ENCODE measurements at places on chromosomes 12 and 14.

GRCh38 chr12:34219046-34219770 is 196.9 kb downstream of the ALG10 start:
- no peak for DNase-seq

DNA sequence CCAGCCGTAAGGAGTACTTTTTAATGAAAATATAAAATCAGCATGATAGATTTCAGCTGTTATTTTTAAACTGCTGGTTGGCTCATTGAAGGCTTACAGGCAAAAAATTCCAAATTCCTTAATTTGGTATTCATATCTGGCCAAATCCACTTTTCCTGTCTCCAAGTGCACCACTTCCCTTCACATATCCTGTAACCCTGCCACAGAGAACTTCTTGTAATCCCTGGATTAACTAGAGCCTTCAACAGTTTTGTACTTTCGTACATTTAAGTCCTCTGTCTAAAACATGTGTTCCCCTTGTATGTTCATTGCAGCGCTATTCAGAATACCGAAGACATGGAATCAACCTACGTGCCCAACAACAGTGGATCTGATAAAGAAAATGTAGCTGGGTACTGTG is 9.6 kb downstream of the PUS7L start:
- DNase-seq = no peak

GRCh38 chr14:24051176-24051788 is 527 bp upstream of the CARMIL3 start:
- DNase-seq = no peak

- peak; percentile 2 for DNase-seq
These were observed 217.2 kb upstream of the BMP4 start for GRCh38 chr14:54173802-54174201.

DNA sequence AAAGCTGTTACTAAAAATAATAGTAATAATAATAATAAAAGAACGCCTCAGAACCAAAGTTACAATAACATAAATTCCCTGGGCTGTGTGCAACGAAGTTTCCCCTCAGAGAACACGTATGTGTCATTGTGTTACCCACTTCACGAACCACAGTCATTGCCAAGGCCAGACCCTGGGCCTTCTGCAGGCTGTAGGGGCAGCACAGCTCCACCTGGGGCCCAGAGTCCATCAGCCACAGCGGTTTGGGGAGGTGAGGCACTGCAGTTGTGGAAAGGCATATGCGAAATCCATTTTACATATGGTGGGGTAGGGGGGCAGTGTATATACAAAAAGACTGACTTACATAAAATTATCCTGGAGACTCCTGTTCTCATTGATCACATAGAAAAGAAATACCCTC is 56.1 kb downstream of the ESR2 start:
- DNase-seq = no peak

- DNase-seq = no peak
These were observed 62.2 kb downstream of the NRXN3 start for GRCh38 chr14:78232231-78233000.

DNA sequence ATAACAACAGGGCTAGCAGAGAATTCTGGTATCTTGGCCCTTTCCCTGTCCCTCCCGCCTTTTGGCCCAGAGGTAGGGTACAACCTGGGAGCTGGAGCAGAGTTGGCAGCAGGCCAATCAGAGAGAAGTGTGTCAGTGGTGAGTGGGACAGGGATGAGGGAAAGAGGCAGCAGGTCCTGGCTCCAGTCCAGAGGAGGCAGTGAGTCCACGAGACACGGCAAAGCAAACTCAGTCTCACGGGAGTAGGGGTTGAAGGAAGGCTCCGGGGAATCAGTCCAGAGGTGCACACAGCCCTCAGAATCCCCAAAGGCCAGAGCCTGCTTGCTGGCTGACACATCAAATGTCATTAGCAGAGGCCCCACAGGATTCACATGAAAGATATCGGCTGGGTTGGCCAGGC is 7.3 kb downstream of the PAN2 start:
- no peak for DNase-seq

- no peak for DNase-seq
These were observed 16.8 kb upstream of the MGP start for GRCh38 chr12:14902465-14902864.

DNA sequence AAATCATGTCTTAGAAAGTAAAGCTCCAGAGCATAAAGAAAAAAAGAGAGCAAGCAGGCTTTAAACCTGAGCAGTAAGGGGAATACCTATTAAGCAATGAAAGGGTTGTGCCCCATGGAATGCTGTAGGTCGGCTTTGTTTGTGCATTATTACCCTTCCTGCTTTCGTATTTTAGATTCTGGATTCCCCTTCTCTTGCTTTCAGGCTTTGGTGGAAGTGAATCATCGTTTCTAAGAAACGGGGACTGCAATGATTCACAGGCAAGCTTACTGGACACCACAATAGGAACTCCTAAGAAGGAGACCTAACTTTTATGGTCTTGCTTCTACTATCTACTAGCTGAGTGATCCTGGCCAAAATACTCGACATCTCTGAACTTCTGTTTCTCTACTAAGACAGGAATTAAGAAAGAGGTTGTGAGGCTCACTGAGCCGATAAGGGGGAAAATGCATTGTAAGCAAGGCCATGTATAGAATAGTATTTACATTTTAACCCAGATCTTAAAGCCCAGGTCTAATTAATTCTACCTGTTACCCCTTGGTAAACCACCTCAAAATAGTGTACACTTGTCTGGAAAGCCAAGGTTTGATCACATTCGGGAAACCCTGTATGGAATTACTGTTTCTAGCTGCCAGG is 1.2 kb upstream of the BMAL2 start:
- DNase-seq = peak; percentile 92

GRCh38 chr12:5276327-5276880 is 155.5 kb upstream of the NTF3 start:
- no peak for DNase-seq

DNA sequence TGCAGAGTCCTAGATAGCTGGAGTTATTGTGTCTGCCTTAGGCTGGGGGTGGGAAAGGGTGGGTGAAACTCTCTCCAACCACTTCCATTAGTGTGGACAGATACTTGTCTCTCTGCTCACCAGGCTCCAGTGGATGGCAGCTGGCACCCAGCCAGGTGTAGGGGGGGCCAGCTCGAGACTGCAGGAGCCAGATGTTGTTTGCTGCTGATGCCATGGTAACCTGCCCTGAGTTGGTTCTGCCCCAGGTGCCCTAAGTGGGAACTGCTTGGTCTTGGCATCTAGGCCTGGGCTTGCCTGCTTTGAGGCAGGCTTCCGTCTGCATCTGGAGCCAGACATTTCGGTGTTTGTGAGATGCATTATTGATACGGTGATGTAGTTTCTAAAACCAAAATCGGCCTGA is 82.2 kb downstream of the ADCK1 start:
- no peak for DNase-seq

GRCh38 chr12:113478351-113479011 is 6.8 kb upstream of the LHX5 start:
- no peak for DNase-seq

GRCh38 chr14:46256381-46256780 is 395.2 kb downstream of the RPL10L start:
- no peak for DNase-seq

- DNase-seq = no peak
These were observed 46.3 kb upstream of the PTGDR start for GRCh38 chr14:52220924-52221811.

- DNase-seq = no peak
These were observed 58.9 kb downstream of the DHRS2 start for GRCh38 chr14:23694949-23695663.

- no peak for DNase-seq
These were observed 164 bp downstream of the KIF21A start for GRCh38 chr12:39442831-39443080.

DNA sequence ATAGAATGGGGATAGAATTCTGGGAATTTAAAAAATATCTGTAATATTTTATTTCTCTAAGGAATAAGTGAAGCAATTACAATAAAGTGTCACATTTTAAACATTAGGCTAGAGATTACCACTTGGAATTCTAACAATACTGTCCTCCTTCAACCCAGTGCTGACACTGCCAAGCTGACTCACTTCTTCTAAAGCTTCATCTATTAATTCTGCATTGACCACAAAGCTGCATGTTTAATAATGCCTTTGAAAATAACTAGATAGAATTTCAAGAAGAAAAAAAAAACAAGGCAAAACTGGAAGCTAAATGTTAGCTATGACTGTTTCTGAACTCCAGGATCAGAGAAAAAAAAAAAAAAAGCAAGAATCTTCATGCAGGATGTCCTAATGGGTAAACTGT is 970.7 kb upstream of the FBXO33 start:
- no peak for DNase-seq

DNA sequence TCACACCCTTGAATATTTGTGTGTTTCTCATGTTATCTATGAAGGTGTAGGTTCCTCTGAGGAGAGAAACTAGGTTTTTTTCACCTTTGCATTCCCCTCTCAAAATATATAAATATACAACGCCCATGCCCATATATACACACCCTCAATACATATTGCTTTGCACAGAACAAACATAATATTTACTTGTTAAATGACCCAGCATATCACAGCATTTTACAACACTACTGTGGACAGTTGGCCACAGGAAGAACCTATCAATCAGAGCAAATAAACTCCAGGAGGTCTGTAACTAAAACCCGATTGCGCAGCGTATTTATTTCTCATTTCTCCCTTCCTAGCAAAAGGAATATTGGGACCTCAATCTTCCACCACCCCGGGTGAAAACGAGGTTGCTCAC is 196.0 kb downstream of the SLC5A8 start:
- no peak for DNase-seq

DNA sequence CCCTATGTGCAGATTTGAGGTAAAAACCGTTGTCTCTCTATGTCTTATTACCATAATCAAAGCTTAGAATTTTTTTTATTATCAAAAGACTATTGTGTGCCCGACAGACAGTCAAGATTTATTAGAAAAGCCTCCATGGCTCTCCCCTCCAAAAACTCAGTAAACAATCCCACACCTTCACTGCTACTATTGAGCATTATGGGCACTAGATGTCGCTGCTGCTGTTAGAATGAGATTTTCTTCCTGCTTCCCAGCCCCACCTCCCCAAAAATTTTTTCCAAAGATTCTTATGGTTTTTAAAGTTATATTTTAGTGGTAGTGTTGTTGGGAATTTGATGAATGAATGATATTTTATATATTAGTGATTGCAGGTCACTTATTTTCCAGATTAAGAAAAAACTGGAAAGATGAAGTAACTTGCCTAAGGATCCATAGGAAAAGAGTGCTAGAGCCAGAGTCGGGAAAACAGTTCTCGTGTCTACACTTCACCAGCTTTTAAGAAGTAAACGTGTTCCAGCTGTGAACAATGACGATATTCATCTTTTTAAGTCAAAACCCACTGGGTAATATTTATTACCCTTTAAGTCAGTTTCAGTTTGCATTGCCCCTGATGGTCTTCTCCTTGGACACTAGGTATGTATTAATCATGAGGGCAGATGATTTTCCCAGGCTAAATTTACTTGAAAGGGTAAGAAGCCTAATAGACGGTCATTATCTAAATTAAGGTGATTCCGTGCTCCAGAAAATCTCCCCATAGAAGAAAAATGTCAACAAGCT is 12.2 kb upstream of the FOXG1 start:
- DNase-seq = peak; percentile 36

GRCh38 chr14:68672609-68673285 is 120.1 kb downstream of the ZFP36L1 start:
- DNase-seq = no peak

- DNase-seq = peak; percentile 99
These were observed at the start of gene TFCP2 for GRCh38 chr12:51172515-51173431. TSS of gene TFCP2 (minus strand) at chr12:51173135. CDS start at chr12:51172422, 713 bp downstream.

GRCh38 chr12:124848621-124849380 is 14.9 kb downstream of the SCARB1 start:
- no peak for DNase-seq

DNA sequence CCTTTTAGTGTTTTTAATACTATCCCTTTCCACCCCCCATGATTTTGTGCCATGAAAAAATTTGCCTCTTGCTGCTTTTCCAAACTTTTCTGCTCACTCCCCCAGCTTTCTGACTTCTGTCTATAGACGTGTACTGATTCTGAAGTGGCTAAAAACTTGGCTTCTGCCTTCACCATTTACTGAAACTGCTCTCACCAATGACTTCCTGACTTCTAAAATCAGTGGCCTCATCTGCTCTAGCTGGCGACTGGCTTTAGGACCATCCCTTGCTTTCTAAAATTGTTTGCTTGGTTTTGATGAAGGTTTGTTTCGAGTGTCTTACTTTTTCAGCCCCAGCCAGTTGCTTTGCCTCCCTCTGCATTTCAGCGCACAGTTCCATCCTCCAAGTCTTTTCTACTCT is 145.3 kb downstream of the HELB start:
- DNase-seq = no peak
